A673 (cell line): ENCODE measurements at places on chromosomes 6 and 20.

- peak; percentile 98 for DNase-seq
These were observed 236.3 kb upstream of the ZNF217 start for GRCh38 chr20:53829724-53830521.

- DNase-seq, result no peak
These were observed 105.0 kb upstream of the MAP3K7 start for GRCh38 chr6:90691823-90692222.

DNA sequence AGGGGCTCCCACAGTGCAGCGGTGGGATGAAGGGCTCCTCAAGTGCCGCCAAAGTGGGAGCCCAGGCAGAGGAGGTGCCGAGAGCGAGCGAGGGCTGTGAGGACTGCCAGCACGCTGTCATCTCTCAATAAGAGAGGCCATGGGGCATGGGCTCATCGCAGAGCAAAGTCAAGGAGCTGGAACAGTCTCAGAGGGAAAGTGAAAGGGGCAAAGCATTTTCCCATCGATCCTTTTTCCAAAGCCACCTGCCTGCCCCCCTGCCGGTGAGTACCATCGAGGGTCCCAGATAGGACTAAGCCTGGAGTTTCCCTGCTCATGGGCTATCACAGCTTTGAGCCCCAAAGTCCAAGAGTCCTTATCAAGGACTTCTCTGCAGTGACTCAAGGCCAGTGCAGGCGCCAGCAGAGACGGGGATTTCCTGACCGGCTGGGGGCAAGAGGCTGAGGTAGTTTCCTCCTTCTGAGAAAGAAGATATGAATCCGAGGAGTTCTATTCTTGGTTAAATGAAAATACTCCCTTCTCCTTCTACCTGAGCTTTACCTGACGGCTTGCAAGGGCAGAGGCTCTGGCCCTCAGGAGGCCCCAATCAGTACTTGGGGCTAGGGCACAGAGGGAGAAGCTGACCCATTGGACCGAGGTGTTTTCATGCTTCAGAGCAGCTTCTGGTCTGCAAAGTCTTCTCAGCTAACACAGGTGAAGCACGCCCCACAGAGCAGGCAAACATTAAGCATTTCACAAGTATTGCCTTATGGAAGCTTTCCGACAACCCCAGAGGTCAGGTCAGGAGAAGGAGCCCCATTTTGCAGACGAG lies 22.6 kb downstream of the ETV7 start:
- DNase-seq, result no peak

DNA sequence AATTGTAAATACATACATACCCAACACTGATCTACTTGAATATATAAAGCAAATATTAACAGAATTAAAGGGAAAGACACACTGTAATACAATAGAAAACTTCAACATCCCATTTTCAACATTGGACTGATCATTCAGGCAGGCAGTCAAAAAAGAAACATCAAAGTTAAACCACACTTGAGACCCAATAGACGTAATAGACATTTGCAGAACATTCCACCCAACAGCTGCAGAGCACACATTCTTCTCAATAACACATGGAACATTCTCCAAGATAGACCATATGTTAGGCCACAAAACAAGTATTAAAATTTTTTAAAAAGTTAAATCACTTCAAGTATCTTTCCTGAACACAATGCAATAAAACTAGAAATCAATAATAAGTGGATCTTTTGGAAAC lies 698.2 kb downstream of the COL12A1 start:
- no peak for DNase-seq

DNA sequence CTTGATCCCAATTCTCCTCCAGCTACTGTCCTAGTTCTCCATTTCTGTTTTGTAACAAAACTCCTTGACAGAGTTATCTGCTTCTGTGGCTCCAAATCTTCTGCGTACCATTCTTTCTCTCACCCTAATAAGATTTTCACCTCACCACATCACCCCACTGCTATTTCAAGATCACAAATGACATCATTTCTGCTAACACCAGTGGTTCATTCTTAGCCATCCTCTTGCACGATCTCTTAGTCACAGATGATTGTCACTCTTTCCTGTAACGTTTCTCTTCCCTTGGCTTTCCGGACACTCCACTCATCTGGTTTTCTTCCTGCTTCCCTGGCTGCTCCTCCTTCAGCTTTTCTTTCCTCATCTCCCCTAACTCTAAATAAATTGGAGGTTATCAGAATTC lies 56.8 kb upstream of the FABP7 start:
- no peak for DNase-seq

DNA sequence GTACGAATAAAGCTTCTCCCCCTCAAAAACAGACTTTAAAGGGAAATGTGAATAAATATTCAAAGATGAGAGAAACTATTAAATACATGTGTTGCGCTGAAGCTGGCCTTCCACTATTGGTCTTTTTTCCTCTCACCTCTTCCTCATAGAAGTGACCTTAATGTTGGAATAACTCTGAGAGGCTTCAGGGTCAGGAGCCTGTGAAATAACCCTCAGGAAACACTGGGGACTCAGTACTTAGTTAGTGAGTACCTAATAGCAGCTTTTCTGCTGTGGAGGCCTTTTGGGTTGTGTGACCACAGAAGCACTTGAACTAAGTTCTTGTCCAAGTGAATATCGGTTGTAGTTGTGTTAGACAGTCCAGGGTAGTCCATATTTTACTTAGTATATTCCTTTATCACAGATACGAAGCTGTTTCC lies 799 bp upstream of the SHPRH start:
- DNase-seq, result no peak
